Colonic mucosa (tissue), 4 donors: ENCODE measurements at places on chromosomes 5 and 9.
A peak's percentile ranks its signal among the peaks of the same experiment; 100 is the strongest.

DNA sequence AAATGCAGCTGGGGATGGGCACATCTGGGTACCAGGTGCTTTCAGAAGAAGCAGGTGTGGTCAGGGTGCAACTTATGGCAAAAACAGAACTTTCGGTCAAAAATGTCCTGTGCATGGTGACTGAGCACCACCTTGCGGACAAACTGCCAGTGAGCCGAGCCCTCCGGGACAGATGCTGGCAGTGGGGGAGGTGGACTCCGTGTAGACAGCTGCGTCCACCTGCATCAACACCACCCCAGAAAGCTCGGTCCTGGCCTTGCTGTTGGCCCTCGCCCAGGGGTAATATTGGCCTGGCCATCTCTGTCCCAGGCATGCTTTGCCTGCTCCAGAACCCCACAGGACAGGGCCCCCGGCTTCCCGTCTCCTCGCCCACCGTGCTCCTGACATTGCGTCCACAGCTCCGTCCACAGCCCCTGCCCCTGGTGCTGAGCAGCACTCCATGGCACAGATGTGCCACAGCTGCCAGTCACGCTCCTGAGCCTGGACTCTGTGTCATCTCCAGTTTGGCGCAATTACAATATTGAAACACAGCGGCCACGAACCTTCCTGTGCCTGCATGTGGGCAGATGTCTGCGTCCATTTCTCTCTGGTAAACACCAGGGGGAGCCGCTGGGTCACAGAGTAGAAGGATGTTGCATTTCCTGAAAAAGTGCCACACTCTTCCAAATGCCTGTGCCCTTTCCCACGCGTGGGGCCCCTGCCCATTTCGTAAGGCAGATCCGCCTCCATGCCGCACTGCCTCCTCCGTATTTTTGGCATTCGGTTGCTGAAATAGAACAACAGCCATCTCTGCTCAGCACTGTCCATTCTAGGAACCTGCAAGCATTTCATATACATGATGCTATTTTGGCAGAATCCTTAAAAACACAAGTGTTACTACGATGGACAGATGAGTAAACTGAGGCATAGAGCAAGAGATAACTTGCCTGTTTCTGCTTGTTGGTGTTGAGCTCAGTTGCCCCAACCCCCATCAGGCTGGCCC is 33.4 kb upstream of the SLC6A19 start:
- DNase-seq = peak; percentile 75

DNA sequence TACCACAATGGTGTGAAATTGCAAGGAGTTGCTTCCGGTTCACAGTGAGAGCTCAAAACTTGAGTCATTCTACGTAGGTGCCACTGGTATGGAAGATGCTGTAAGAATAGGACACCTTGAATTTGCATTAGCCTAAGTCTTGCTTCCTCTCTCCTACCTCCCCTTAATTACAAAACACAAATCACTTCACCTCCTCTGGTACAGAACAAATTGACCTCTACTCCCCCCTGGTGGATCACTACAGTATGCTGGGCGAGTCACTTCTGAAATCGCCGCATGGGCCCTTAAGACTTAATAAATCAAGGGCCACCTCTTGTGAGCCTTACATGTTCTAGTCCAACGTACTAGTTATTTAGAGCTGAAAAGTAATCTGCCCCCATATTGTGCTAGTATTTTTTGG is 145.3 kb upstream of the SMARCA2 start:
- DNase-seq = peak; percentile 20

DNA sequence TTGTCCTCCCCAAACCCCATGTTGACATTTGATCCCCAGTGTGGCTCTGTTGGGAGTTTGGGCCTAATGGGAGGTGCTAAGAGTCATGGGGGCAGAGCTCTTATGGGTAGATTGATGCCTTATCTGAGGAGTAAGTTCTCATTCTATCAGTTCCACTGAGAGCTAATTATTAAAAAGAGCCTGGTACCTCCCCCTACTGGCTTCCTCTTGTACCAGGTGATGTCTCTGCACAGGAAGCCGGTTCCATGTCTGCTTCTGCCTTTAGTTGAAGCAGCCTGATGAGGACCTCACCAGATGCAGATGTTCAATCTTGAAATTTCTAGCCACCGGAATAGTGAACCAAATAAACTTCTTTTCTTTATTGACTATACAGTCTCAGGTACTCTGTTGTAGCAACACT is 10.8 kb downstream of the GABRB2 start:
- no peak for DNase-seq

DNA sequence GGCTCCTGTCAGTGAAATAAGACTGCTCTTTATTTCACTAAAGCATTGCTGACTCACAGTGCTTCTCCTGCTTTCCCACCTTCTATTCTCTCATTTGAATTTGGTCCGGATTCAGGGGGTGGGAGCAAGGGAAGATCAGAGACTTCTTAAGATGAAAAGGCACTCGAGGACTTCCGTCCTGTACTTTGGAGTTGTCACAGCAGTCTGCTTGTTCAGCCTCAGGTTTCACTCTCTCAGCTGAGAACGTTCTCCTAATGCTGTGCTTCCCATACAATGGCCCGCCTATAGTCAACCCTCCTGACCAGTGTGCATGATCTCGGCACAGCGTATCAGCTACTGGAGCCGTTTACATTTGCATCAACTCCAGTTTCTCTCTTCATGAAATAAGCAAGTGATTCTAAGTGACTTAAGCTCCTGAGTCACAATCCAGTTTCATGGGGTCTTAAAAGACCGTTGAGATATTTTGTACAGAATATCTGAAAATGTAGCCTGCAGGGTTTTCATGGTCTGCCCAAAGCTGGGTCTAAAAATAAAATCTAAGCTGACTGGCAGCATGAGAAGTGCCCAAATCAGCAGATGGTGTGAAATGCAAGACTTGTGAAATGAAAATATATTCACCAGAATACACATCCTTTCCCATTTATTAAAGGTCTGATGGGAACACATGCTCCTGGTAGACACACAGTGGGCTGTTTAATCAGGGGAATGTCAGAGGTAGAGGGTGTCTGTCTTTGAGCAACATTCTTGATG is 145.0 kb downstream of the ADCY2 start:
- DNase-seq = no peak

- DNase-seq = no peak
Measured at GRCh38 chr5:167233507-167234220, 1057.8 kb upstream of the WWC1 start.

DNA sequence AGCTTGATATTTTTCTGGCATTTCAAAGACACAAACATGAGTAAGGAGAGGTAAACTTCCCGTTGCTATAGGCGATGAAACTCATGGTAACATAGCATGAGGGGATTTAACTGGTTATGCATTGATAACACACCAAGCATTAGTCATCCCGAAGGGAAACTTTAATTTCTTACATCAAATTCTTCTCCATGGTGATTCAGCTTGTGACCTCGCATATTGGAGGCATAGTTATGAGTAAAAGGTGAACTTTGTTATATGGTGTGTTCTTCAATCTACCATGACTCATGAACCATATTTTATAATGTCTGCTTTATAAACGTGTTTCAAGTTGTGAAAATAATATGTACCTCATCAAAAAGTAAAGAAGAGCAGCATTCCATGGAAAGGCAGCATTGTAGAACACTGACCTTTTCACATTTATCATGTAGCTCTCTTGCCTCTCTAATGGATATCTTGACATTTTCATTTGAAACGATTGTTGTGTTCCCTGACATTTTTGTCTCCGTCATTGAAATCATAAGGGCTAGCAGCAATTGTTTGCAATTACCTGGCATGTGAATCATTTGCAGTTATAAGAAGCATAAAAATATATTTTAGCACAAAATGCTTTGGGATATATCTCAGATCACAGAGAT is 491.8 kb downstream of the ANXA1 start:
- DNase-seq = no peak

DNA sequence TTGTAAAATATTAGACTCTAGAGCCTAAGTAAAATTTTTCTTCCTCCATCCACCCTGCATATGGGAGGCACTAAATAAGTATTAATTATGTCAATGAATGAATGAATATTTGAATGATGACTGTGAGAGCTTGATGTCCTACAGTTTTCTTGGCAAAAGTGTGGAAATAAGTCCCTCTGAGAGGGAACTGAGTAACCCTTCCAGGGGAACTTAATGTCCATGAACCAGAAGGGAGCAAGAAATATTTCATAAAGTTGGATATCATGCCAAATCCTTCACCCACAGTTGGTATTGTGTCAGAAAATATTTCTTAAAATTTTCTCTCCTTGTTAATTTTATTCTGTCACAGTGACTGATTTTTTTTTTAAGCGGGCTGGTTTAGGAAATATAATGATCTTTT is 36.6 kb downstream of the NNT start:
- DNase-seq = no peak

DNA sequence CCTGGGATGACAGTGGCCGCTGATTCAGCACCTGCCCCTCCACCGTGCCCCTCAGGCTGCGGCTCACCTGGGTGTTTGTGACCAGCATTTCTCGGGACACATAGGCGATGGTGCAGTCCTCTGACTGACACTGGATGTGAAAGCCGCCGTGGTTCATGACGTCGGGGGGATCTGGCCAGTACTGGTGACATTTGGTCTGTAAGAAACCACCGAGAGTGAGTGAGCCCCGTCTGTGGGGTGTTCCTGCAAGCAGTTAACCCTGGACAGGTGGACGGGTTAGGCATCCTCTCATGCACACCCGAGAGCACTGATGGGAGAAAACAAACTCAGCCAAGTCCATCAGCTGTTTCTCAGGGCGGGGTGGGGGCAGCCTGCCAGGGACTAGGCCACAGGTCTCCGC is 62.5 kb upstream of the EPB41L4B start:
- no peak for DNase-seq

DNA sequence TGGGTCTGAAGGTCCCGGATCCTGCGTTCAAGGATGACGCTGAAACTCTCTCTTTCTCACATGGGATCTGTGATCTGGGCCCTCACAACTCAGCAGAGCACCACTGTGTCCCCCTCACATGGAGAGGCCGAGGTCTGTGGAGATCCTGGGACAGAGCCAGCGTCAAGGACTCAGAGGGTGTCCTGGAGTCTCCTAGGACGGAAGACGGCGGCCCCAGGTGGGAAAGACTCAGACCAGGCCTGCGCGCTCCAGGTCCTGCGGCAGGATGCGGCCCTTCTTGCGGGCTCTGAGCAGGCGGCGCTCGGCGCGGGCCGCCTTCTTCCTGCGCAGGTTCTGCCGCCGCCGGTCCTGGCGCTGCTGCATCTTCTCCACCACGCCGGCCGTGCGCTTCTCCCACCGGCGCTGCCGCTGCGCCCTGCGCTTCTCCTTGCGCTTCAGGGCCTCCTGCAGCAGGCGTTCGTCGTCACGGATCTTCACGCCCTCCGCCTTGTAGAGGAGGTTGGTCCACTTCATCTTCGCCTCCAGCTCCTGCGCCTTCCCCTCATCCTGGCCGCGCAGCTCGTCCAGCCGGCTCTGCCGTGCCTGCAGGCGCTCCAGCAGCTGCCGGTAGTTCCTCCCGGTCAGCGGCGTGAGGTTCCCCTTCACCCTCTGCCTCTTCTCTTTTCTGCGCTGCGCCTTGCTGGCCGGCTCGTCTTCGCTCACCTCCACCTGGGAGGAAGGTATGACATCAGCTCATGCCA is 4.2 kb downstream of the SURF6 start:
- no peak for DNase-seq

GRCh38 chr9:99948896-99949295 is 42.4 kb downstream of the STX17 start:
- DNase-seq = peak; percentile 20

GRCh38 chr9:76311537-76311936 is 82.7 kb downstream of the RFK start:
- no peak for DNase-seq

DNA sequence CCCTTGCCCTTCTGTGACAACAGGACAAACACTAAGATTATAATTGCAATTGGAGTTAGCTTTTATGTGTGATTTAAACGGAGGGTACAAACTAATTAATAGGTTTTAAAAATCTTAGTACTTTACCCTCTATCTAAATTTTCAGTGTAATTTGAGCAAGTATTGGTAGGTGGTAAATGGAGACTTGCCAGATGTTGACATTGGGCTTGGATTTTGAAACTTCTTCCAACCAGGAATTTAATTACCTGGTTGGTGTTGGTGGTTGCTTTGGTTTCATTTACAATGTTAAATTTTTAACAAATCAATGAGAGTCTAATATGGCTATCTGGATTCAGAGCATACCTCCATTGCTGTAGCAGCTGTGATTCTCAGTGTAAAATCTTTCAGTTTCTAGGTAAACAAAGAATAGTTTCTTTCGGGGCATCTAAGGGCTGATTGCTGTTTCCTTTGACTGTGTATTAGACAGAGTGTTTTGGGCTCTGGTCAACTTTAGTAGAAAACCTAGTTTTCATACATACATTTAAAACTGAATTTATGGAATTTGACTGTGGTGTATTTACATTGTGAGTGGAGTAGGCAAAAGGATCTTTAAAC is 1.9 kb downstream of the DAPK1 start:
- DNase-seq = no peak

DNA sequence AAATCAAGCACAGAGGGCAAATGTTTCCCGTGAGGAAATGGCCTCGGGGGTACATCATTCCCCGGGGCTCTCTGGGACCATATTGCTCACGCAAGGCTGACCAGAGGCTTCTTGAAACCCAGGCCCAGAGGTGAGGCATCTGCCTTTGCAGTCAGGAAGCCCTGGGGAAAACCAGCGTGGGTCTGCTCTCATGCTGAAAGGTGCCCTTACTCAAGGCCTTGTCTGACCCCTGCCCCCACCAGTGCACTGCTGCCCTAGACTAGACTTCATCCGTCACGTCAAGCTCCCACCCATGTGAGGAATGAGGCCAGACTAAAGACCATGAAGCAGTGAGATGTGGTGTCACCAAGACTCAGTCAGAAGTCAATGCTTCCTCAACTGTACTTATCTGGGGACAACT is 66.1 kb downstream of the PAX5 start:
- no peak for DNase-seq

GRCh38 chr5:61162832-61163567 is 732 bp upstream of the SMIM15 start:
- DNase-seq = peak; percentile 40

DNA sequence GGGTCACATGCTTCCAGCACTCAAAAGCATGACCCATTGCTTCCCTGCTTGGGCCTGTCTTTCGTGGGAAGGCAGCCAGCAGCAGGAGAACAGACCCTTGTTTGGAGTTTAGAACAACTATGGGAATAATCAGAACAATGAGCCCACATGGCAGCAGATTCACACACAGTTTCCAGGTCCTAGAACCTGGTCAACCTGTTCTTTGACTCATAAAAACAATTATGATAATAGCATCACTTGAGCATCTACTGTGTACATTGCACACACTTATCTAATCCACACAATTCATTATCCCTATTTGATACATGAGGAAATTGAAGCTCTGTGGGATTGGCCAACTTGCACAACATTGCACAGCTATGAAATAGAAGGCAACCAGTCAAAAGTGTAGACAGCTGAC is 41.7 kb downstream of the KLF4 start:
- no peak for DNase-seq

GRCh38 chr5:149700347-149700746 is 29.8 kb upstream of the PPARGC1B start:
- no peak for DNase-seq

- DNase-seq = no peak
Measured at GRCh38 chr5:128237000-128237399, 153.4 kb downstream of the SLC12A2 start.

GRCh38 chr9:9585920-9586319 is 1026.9 kb downstream of the PTPRD start:
- DNase-seq = no peak
